ENCODE measurements at places on chromosomes 4 and X.

- DNase-seq = no peak
These were observed 91.7 kb upstream of the PAQR3 start for GRCh38 chr4:79030973-79031372.

- no peak for DNase-seq
These were observed 270.4 kb upstream of the LCORL start for GRCh38 chr4:18291981-18292380.

- DNase-seq = no peak
These were observed 84.3 kb downstream of the SPRY1 start for GRCh38 chr4:123480706-123481418.

- DNase-seq = no peak
These were observed 17.4 kb downstream of the CCNG2 start for GRCh38 chr4:77174426-77174825.

DNA sequence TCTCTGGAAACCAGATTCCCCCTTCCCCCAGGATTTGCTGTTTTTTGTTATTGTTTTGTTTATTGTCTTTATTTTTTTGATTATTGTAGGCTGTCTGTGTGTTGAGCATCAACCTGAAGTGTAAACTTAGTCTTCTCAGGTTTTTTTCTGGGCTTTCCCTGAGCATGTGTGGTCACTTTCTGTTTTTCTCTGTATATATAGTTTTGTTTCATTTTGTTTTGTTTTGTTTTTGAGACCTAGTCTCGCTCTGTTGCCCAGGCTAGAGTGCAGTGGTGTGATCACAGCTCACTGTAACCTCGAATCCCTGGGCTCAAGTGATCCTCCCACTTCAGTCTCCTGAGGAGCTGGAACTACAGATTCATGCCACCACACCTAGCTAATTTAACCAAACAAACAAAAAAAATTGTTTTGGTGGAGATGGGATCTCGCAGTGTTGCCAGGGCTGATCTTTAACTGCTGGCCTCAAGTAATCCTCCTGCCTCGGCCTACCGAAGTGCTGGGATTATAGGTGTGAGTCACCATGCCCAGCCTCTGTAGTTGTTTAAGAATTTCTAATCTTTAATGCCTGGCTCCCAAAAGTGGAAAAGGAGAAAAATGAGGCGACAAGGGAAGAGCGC lies 9.1 kb downstream of the IL13RA1 start:
- no peak for DNase-seq

DNA sequence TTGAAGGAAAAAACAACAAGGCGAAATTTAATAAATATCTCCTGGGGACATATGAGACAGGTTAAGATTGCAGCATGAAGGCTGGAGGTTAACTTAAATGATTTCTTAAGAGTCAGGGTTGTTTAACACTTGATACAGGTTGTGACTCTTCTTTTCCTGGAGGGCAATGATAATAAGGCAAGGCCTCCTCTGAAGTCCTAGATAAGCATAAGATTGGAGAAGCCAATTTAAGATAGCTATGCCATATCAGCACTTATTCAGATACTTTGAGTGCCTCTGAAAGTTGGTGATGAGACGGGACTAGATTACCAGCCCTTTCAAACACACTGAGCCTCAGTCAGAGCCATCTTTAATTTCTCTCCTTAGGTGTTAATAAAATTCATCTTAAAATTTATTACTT lies 350.8 kb downstream of the FBXO8 start:
- DNase-seq = no peak

DNA sequence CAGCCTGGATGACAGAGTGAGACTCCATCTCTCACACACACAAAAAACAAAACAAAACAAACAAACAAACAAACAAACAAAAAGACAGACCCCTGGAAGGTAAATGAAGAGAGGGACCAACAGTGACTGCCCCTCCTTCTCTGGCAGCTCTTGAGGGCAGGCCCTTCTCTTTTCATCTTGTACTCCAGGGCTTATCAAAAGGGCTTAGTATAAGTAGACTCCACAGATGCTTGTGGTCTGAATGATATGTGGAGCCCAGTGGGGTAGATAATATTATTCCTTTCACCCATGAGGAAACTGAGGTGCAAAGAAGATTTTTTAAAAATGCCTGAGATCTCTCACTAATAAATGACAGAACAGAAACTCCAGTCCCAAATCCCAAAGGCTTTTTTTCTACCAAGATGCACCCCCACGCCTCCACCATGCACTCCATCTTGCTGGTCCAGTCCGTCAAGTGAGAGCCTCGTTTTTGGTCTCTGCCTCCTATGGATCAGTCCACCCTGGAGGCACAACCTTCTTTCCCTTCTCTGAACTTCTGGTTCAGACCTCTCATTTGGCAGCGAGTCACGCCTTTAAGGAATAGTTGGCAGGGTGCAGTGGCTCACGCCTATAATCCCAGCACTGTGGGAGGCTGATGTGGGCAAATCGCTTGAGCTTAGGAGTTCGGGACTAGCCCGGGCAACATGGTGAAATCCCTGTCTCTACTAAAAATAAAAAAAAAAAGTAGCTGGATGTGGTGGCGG lies 17.0 kb upstream of the CHRNA9 start:
- no peak for DNase-seq

DNA sequence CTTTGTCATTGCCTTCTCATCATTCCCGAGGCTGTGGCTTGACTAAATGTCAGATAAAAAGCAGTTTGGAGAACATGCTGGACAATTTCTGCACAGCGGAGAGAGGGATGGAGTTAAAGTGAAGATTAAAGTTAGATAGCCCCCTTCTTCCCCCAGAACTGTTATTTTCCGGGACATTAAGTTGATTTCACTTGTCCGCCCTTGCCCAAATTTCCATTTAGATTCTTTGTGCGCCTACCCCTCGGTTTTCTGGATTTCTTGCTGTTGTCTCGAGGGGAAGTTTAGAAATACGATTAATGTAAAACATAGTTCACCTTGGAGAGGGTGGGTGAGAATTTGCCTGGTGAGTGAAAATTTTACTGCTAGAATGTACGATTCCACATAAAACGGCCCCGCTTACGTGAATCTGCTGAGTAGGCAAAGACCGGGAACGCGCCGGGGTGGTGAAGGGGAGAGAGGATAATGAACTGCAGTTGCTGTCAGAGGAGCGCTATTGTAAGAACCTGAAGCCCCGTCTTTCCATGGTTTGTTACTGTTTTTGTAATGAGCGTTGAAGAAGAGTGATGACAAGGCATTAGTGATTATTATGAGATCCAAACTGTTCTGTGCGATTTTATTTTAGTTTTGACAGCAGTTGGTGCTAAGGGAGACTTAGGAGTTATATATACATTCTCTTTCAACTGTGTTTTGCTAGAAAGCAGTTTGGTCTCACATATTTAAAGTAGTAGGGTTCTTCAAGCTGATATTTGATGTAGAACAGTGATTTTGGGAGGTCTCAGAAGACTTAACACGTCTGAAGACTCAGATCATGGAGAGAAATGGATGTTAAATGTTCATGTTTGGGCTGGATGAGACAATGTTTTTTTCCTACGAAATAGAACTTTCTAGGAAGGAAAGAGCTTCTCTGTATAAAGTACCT lies 73.0 kb downstream of the AFF1 start:
- no peak for DNase-seq

DNA sequence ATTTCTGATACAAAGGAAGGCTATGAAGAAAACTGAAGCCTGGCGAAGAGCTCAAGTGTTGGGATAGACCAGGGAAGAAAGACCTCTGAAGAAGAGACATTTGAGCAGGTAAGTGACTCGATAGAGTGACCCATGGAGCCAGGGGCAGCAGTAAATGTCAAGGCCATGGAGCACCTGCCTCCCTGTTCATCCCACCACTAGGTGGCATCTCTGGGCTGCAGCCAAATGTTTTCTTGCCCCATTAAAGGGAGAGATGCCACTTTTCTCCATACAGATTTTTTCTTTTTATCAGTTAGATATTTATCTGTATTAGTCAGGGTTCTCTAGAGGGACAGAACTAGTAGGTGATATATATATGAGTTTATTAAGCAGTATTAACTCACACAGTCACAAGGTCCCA lies 4.9 kb upstream of the ZNF81 start:
- DNase-seq = peak; percentile 48

- DNase-seq = no peak
These were observed 3.4 kb downstream of the CLCN4 start for GRCh38 chrX:10160211-10160610.

GRCh38 chr4:39994406-39994805 lies 16.7 kb upstream of the PDS5A start:
- no peak for DNase-seq

- DNase-seq = no peak
These were observed 2.9 kb downstream of the HPGDS start for GRCh38 chr4:94339779-94340178.

GRCh38 chr4:36218121-36218520 lies 26.2 kb downstream of the ARAP2 start:
- no peak for DNase-seq

DNA sequence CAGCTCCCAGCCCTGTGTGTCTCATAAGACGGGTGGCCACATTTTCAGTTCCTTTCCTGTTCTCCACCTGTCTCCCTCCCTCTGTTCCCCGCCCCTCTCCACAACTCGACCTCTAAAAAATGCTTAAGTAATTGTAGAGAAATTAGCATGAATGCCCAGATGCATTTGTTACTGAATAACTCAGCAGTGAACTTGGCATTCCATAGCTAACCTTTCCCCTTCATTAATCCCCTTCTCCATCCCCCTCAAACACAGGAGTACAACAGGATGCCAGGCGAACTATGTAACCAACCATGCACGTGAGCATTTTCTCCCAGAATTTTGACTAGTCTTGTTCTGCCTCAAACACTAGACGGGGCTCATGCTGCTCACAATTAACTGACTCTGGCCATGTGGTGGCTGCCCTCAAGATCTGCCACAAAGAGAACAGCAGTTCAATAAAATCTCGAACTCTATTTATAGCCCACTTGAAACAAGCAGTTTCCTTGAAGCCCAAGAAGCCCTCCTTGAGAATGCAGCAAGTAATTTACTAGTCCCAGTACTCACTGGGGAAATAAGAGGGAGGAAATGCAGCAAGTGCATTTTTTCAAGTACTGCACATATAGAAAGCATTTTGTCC lies 351.2 kb downstream of the ARHGAP24 start:
- DNase-seq = peak; percentile 62

DNA sequence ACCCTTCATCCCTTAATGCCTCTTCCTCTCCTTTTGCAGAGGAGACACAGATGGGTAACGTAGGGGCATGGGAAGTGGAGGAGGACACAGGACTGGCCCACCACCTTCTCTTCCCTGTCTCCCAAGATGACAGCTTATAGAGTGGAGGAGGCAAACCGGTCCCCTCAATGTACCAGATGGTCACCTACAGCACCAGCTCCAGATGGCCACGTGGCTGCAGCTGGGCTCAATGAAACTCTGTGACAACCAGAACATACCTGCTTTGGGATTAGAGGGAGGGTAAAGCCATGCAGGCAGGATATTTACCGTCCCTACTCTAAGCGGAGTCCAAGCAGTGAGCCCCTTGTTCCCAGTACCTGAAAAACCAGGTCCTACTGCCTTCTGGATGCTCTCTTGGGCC lies 7.5 kb upstream of the KLHL15 start:
- no peak for DNase-seq

GRCh38 chr4:168501407-168501806 lies 4.6 kb downstream of the PALLD start:
- DNase-seq = no peak

DNA sequence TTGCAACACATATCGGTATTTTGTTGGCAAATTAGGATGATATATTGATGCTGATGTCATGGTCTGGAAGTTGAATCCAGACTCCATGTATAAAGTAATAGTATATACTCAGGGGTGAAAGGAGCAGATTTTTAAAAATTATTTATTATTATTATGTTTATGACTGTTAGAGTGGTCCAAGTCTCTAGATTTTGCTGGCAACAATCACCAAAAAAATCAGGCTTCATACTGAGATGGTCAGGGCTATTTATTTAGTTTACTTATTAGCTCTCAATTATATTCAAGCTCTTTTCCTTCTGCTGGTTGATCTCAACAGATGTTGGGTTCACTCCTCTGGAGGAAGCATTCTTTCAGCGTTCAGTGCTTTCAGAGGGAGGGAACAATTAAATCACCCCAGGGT lies 73.9 kb upstream of the VCX3B start:
- DNase-seq = no peak

DNA sequence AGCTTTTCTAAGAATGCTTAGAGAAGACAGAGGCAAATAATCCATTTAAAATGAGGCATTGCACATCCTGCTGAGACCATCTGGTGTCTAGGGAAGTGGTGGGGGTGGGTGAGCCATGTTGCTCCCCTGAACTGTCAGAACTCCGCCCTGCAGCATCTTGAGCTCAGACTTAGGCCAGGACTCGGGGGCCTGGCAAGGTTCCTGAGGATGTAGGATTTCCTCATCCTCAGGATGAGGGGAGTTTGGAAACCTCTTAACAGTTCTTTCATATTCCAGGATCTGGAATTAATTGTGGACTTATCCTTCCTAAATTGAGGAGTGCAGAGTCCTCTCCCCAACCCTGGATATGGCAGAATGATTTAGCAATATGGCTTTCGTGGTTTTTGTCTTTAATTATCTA lies 6.6 kb downstream of the TLL1 start:
- DNase-seq = no peak

DNA sequence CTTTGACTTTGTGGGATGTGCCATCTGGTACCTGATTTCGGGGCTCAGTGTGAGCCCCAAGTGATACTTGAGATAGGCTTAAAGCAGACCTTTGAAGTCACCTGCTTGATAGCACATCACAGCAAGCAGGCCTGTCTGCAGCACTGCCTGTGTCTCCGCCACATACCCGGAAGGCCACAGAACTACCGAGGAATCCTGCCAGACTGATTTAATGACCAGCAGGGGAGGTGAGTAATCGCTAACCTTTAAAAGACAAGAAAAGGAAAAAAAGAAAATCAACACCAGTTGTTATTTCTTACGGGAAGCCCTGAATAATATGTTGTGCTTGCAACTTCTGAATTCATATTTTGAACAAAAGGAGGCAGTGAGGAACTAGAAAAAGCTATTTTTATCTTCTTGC lies 6.8 kb downstream of the PTCHD1 start:
- no peak for DNase-seq

- no peak for DNase-seq
These were observed 172.1 kb downstream of the PRKX start for GRCh38 chrX:3541336-3541735.

DNA sequence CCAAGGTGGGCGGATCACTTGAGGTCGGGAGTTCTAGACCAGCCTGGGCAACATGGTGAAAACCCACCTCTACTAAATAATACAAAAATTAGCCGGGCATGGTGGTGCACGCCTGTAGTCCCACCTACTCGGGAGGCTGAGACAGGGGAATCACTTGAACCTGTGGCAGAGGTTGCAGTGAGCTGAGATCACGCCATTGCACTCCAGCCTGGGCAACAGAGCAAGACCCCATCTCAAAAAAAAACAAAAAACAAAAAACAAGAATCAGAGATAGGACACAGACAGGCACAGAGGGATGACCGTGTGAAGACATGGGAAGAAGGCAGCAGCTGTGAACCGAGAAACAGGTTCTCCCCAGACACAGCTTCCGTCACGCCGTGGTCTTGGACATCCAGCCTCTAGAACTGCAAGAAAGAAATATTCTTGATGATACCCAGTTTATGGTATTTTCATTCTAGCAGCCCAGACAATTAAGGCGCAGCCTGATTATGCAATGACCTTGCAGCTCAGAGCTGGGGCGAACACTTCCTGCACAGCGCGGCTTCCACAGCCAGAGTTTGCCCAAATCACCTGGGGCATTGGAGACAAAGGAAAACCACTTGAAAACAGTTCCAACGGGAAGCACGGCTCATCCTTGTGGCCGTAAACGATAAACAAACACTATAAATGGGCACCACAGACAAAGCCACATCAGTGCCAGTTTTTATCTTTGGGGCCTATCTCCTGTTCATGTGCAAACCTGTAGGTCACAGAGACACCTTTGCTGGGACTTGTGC lies 4.2 kb upstream of the ARSD start:
- no peak for DNase-seq

All from NT2/D1 (cell line).